ENCODE measurements at places on chromosomes 7 and 10. TPM values are rescaled to one million over a fixed set of nuclear protein-coding genes. Genes with fewer than 3 reads are reported as not detected.

The LRRN3 gene
- total RNA-seq = 4.9 TPM

The TACR2 gene
- not detected for total RNA-seq

The GIMAP4 gene
- total RNA-seq = not detected

The LRIT1 gene
- not detected for total RNA-seq

The DNAH11 gene
- total RNA-seq = 1.0 TPM

The CYP2W1 gene
- 15.3 TPM for total RNA-seq

Data from type B pancreatic cell (in vitro differentiated cells).